ENCODE measurements at places on chromosomes 13 and 19.
A peak's percentile ranks its signal among the peaks of the same experiment; 100 is the strongest.

GRCh38 chr19:41804336-41804735 is 7.9 kb downstream of the CEACAM3 start:
- DNase-seq: no peak

DNA sequence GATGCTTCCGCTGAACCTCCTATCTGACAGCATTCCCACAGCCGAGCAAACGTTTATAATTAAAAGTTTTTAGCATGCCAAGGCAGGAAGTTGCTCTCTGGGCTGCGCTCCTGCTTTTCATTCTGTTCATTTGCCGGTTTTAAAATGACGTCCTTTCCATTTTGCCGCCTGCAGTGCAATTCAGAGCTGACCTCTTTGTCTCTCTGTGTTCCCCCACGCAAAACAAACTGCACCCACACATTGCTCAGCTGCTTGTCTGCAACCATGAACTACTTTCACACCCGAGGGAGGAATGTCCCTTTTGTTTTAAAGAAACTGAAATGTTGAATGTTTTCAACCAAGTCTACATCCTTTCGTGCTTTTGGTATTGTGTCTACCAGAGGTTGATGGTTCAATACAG is 416.5 kb downstream of the EFNB2 start:
- DNase-seq: no peak

- peak; percentile 24 for DNase-seq
Measured at GRCh38 chr19:4671185-4671851, 1.2 kb upstream of the MYDGF start.

DNA sequence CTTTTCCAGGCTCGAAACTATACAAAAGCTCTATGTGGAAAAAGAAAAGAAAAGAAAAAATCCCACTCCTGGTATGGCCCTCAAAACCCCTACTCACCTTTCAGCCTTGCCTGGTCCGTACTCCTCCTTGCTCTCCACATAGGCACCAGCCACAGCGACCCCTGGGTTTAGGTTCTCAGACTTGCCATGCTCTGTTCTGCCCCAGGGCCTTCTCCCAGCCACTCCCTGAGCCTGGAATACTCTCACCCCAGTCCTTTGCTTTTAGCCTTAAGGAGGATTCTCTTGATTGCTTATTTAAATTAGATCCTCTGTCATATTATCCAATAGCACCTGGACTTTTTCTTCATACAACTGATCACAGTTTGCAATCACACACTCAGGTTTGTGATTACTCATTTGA is 522.5 kb downstream of the DIAPH3 start:
- no peak for DNase-seq
